ENCODE measurements at places on chromosomes 13 and 19. TPM values are rescaled to one million over a fixed set of nuclear protein-coding genes. Genes with fewer than 3 reads are reported as not detected.

DZIP1 gene
- total RNA-seq: 26.4 TPM

IZUMO2 gene
- not detected for total RNA-seq

NCAN gene
- under 0.01 TPM for total RNA-seq

CYP4F22 gene
- not detected for total RNA-seq

TMEM145 gene
- total RNA-seq: not detected

REEP6 gene
- 2.9 TPM for total RNA-seq

FLT3 gene
- total RNA-seq: not detected

SULT2A1 gene
- not detected for total RNA-seq

TUBA3C gene
- not detected for total RNA-seq
